ENCODE measurements at places on chromosomes 2 and 18.

DNA sequence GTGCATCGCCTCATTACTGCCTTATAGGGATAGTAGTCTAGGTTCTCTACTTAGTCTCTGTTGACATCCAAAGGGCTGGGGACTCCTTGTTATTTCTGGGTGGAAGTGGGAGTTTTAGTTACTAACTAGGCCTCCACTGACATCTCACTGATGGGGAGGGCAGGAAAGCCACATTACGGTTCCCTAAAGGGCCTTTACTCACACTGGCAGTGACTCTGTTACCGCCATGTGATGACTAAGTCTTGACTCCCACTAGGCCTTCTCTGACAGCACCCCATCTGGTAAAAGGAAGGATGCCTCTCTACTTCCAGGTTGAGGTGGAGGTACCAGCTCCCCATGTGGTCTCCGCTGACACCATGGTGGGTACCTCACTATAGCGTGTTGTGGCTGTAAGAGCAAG lies 14.0 kb upstream of the BCL2L11 start:
- DNase-seq: peak; percentile 24

DNA sequence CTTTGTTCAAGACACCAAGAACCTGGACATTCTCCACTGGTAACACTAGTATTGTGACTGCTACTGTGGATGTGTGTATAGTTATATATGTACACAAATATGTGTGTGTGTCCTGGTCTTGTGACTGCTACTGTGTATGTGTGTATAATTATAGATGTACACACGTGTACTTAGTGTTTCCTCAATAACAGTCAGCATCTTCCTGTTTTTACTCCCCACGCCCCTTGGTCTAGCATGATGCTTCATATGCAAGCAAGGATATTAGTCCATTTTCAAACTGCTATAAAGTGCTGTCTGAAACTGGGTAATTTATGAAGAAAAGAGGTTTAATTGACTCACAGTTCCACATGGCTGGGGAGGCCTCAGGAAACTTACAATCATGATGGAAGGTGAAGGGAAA lies 802.7 kb downstream of the RNF144A start:
- no peak for DNase-seq

DNA sequence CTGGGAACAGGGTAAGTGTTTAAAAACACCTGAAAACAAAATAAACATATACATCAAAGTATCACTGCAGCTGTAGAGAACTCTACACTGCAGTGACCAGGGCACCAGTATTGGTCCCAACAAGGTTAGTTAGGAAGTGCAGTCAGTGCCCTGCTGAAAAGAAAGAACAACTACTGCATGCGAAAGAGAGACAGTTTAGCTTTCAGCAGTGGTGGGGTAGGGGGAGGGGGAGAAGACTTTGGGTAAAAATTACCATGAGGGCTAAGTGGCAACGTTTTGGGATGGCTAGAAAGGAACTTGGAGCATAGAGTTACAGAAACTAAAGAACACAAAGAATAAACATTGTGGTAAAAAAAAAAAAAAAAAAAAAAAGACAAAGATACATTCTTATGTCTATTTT lies 112.1 kb downstream of the UPP2 start:
- DNase-seq: no peak

DNA sequence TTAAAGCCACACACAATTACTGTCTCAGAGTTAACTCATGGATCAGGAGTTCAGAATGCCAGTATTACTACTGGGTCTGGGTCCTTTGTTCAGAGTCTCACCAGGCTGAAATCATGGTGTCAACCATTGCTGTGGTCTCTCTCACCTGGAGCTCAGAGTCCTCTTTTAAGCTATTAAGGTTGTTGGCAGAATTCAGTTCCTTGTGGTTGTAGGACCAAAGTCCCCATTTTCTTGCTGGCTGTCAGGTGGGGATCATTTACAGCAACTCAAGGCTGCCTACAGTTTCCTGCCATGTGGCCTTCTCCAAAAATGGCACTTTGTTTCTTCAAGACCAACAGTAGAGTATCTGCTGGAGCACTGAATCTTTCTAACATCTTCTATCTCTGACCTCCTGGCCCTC lies 113.5 kb downstream of the EXOC6B start:
- DNase-seq: no peak

- no peak for DNase-seq
These were observed 80.4 kb downstream of the CTAGE1 start for GRCh38 chr18:22337306-22337705.

DNA sequence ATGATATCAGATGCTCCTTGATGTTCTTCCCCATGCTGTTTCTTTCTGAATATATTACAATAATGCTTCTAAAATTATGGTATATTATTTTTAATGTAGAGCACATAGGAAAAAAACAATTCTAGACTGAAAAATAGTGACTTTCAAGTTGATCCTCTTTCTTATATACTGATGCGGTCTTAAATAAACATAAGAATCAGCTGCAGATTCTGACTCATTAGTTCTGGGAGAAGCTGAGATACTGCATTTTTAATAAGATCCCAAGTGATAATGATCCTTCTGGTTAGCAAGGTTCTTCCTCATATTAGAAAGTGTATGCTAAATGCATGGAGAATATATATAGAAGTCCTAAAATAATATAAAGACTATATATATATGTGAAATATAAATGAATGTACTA lies 124.9 kb downstream of the XIRP2 start:
- DNase-seq: no peak

GRCh38 chr18:29853126-29853525 lies 1189.4 kb downstream of the DSC3 start:
- no peak for DNase-seq

All from stimulated activated CD4-positive, alpha-beta T cell treated with anti-CD3 and anti-CD28 coated beads, Interleukin-15, amount 100 ng/mL, for 24 hours (primary cell).